ENCODE measurements at places on chromosomes 12 and 14.

DNA sequence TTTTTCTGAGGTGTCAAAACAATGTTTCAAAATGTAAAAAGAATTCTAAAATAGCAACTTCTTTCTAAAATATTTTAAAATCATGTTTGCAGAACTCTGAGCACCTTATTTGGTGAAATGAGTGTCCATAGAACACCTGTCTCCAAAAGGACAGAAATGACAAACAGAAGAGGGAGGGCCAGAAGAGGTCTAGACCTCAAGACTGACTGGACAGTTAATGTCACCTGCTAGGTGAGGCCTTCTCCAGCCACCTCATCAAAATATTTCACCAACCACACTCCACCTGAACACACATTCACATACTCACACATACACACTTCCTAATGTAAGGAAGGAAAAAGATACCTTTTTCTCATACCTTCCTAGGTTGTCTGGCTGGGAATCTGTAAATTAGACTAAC, 147.8 kb upstream of the PLEKHA5 start:
- DNase-seq, result no peak

- DNase-seq, result no peak
Measured at GRCh38 chr12:49541911-49542505, 3.2 kb downstream of the KCNH3 start.

DNA sequence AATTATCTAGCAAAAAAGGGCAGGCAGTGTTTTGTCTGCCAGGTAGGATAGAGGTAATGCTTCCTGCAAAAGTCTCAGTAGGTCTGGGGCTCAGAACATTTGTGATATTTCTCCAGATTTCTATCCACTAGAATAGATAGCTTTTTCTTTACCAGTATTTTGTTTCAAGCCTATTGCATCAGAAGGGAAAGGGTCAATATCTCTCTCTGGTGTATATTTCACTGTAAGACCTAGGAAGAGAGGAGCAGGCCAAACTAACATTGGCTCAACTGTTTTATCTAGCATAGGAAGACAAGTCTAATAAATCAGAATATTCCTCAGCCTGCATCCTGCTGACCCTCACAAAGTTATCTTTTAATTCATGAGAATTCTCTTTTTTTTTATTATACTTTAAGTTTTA, 106.7 kb upstream of the DAAM1 start:
- DNase-seq, result no peak

GRCh38 chr14:99408971-99409289, 71.7 kb downstream of the SETD3 start:
- no peak for DNase-seq

DNA sequence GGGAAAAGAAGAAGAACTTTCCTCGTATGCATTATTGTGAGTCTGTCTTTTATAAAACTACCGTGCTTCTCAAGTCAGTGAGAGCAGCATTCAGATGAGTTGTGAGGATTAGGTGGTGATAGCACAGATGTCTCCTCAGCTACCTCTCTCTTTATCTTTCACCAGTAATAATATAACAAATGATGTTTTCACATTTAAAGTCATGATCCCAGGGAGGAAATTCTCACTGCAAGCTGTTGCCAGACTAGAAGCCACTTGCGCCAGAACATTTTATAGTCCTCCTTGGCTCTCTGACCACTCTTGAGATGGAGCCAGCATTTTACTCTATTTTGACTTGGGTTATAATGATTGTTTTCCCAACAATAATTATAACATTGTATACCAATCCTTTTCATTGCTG, 443.1 kb downstream of the AEBP2 start:
- DNase-seq, result no peak

DNA sequence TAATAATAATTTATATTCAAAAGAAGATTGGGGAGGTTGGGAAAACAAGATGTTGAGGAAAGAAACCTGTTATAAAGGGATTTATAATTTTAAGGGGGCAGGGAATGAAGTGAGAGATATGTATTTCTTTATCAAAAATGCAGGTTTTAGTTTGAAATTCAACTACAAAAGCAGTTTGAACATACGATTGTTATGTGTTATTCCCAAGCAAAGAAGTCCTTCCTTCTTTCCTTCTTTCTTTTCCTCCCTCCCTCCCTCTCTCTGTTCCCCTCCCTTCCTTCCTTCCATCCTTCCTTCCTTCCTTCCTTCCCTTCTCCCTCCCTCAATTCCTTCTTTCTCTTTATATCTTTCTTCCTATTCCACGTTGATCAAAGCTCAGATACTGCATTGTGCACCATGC, 173.3 kb downstream of the NOVA1 start:
- DNase-seq, result no peak

DNA sequence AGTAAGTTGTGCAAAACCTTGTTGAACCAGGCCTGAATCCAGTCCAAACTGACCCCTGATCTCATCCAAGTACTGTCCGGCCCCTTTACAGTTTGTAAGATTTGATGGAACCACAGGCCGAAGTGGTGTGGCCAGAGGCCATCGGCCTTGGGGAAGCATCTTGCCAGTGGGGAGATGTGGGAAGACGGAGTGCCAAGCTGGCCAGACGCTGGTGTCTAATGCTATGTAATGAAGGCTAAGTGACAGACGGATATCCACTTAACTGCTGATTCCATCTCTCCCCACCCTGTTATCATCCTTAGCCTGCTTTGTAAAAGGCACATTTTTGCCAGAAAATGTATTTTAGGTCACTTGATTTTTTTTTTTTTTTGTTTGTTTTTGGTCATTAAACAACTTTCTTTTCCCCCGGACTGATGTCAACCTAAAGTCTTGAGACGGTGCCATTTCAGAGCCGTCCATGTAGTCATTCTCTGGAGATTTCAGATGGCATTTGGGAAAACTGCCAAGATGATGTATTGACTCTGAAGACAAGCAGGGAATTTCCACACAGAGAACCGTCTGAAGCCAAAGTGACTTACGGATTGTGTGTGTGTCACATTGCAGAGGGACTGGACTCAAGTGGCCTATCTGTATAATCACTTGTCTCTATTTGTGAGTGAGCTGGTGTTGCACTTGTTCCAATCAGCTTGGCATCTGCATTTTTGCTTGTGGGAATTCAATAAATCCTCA, 86.5 kb upstream of the MANSC4 start:
- DNase-seq, result no peak

GRCh38 chr14:65360144-65360784, 52.3 kb upstream of the FUT8 start:
- DNase-seq, result no peak

DNA sequence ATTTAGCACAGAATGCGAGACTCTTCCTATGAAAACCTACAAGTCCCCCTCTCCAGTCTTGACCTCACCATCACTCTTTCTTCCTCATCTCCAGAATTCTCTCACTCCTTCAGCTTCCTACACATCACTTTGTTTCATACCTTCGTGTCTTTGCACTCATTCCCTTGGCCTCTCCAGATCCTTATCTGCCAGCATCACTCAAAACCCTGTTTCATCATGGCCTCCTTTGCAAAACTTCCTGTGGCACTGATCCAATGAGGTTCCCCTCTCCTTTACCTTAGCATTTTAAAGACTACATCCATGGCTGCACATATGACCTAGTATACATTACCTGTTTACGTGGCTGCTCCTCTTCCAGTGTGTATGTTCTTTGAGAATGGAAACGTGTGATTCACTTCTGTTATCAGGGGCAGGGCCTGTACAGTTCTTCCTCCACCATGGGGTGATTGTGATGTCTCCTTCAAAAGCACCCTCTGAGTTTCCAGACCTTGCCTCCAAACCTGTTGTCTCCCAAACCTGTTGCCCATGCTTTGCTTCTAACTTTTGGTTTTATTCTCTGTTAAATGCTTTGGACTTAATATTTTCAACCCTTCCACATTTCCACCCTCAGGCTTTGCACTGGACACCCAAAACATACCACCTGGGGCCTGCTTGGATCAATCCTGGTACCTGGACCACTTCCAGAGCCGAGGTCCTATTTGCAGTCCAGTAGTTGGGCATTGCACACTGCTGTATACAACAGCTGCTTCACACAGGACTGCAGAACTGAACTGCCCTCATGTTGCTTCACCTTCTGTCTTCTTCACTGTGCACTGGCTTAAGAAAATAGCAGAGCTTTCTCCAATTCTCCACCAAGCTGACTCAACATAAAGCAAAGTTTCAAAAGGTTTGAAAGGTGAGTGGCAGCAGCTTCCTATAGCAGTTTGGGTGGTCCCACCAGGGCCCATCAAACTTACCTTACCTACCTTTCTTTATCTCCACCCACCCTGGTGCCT, 131.7 kb downstream of the LLPH start:
- DNase-seq, result no peak

GRCh38 chr14:73736842-73737241, 22.7 kb upstream of the PNMA1 start:
- DNase-seq, result no peak

DNA sequence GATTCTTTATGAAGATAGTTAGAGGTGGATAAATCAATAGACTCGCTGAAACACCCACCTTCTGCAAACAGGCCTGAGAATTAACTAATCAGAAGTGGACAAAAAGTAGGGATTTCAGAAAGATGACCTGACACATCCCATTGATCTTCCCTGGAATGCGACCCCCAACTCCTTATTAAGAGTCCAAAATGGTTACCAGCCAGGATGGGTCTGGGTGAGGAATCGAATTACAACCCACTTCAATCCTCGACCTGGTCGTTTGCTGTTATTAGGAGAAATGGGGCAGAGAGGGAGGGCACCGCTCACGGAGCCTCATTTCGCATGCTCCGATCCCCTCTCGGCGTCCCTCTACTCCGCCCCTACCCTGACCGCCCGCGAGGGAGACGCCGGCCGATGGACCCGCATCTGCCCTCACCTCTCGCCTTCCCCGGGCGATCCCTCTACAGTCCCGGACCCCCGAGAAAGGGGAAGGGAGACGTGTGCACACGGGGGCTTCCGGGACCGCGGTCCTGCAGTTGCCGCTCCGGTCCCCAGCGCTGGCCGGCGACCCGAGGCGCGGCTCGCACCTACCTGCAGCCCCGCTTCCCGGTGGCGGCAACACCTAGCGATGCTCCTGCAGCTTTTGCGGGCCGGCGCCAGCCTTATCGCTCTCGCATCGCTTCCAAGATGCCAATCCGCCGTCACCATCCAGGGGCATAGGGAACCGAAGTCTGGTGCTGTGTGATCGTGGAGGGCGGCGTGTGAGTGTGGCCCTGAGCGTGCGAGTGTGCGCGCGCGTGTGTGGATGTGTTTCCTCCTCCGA, 69.3 kb upstream of the USP15 start:
- peak; percentile 5 for DNase-seq

- DNase-seq, result no peak
Measured at GRCh38 chr12:5784462-5785130, 160.5 kb downstream of the ANO2 start.

- DNase-seq, result no peak
Measured at GRCh38 chr14:105487986-105488777, 1.5 kb downstream of the CRIP1 start.

- no peak for DNase-seq
Measured at GRCh38 chr12:94195483-94195882, 47.1 kb downstream of the PLXNC1 start.

All from T-helper 1 cell (primary cell).